Skeletal muscle cell (primary cell): ENCODE measurements at places on chromosomes 11 and 22.

DNA sequence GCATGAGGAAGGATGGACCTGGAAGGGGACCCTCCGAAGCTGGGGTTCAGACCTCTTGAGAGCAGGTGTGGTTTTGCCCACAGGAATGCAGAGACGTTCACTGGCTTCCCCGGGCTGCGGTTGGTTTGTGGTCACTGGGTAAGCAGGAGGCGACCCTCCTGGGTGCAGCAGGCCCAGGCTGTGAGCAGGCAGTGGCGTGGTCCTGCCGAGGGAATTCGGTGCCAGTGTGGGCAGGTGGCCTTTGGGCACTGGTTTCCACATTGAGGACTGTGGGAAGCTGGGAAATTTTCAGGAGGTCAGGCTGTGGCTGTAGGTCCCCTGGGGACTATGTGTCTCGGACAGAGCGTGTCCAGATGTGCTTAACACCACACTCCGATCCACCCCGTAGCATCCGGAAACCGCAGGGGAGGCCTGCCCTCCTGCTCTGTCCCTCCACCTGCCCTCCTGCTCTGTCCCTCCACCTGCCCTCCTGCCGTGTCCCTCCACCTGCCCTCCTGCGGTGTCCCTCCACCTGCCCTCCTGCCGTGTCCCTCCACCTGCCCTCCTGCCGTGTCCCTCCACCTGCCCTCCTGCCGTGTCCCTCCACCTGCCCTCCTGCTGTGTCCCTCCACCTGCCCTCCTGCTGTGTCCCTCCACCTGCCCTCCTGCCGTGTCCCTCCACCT, 27.5 kb downstream of the TPCN2 start:
- no peak for DNase-seq

GRCh38 chr11:45365961-45366618, 79.9 kb upstream of the SYT13 start:
- DNase-seq: no peak

- DNase-seq: no peak
Observed at GRCh38 chr11:66624450-66624849, 8.0 kb downstream of the RBM14 start.

- DNase-seq: no peak
Observed at GRCh38 chr11:107042748-107043147, 24.5 kb upstream of the GUCY1A2 start.

DNA sequence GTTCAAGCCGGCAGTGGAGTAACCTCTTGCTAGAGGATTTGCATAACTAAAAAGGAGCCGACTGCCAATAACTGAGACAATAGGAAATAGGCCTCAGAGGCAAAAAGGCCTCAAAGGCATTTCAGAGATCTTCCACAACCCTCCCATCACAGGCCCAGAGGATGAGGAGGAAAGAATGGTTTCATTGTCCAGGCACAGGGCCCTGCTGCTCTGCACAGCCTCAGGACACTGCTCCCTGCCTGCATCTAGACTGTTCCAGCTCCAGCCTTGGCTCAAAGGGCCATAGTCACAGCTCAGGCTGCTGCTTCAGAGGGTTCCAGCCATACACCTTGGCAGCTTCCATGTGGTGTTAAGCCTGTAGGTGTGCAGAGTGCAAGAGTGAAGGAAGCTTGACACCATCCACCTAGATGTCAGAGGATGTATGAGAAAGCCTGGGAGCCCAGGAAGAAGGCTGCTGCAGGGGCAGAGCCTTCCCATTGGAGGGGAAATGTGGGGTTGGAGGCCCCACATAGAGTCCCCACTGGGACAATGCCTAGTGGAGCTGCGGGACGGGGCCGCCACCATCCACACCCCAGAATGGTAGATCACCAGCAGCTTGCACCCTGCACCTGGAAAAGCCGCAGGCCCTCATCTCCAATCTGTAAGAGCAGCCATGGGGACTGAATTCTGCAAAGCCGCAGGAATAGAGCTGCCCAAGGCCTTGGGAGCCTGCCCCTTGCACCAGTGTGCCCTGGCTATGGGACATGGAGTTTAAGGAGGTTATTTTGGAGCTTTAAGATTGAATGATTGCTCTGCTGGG, 8.2 kb upstream of the LRP5 start:
- no peak for DNase-seq

- no peak for DNase-seq
Observed at GRCh38 chr11:65793144-65793581, 6.3 kb downstream of the OVOL1 start.

DNA sequence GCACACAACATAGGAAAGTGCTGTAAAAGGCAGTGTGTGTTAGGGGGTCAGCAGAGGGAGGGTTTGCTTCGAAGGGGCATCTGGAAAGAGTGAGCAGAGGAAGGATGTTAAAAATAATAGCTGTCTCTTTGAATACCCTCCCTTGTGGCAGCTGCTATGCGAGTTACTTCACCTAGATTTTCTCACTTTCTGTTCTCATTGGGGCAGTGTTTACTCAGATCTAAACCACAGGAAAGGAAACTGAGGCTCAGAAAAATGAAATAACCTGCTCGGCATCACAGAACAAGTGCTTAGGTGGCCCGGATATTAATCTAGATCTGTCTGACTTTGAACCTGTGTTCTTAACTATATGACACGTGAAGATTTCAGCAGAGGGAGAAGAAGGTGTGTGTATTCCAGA, 125.3 kb downstream of the C11orf91 start:
- DNase-seq: no peak

GRCh38 chr11:34280945-34281872, 76.6 kb downstream of the ABTB2 start:
- DNase-seq: no peak

- no peak for DNase-seq
Observed at GRCh38 chr22:47372111-47372581, 609.7 kb downstream of the TBC1D22A start.

GRCh38 chr11:66979336-66979980, 4.4 kb downstream of the C11orf86 start:
- DNase-seq: no peak

DNA sequence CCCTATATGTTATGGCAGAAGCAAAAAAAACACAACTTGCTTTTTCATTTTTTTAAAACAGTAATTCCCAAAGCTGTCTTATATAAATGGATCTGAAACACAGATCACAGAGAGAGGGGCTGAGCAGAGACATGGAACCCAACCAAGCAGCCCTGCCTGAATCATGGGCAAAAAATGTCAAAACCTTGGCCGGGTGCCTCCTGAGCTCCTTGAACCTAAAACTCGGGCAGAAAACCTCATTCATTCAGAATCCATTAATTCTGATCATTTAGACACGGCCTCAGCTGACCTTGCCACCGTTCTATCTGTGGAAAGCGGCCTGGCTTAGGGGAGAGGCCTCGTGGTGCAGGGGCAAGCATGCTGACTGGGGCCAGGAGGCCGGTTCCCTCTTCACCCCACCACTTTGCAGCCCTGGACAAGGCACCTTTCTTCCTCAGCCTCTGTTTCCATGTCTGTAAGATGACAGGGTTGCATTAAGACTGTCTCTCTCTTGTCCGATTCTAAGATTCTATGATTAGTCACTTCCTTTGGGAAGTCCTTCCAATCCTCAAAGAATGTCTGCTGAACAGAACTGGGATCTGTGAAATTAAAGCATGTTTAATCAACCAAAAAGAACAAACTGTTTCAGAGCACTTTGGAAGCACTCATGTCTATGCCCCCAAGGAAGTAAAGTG, 26.0 kb downstream of the TENM4 start:
- DNase-seq: peak; percentile 47

- DNase-seq: peak; percentile 55
Observed at GRCh38 chr11:72844356-72844755, 30.1 kb downstream of the ATG16L2 start.

GRCh38 chr11:26086028-26086427, 245.9 kb upstream of the ANO3 start:
- DNase-seq: no peak

GRCh38 chr11:15095736-15096228, 18.9 kb upstream of the INSC start:
- no peak for DNase-seq

DNA sequence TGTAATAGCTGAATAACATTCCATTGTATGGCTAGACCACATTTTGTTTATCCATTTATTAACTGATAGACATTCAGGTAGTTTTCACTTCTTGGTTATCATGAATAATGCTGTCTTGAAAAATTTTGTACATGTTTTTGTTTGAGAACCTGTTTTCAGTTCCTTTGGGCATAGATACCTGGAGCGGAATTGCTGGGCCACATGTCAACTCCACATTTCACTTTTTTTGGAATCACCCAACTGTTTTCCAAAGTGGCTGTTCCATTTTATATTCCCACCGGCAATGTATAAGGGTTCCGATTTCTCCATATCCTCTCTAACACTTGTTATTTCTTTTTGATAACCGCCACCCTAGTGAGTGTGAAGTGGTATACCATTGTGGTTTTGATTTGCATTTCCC, 184.3 kb downstream of the LARGE1 start:
- DNase-seq: no peak

- DNase-seq: no peak
Observed at GRCh38 chr11:109051200-109051599, 370.8 kb upstream of the C11orf87 start.

DNA sequence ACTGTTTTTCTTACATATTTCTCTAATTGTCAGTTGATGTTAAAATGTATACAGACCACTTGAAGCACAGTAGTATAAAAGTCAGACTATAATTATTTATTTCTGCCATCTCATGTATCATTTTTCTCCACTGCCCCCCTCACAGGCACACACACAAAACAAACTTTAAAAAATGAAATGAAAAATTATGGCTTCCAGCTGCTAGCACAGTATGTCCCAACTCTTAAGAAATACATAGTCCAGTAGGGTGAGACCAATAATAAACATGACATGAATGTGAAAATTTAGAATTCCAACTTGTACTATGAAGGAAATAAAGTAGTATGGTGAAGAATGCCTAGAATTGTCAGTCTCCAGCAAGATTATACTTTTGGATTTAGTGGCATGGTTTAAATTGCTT, 1247.9 kb downstream of the JRKL start:
- DNase-seq: no peak

DNA sequence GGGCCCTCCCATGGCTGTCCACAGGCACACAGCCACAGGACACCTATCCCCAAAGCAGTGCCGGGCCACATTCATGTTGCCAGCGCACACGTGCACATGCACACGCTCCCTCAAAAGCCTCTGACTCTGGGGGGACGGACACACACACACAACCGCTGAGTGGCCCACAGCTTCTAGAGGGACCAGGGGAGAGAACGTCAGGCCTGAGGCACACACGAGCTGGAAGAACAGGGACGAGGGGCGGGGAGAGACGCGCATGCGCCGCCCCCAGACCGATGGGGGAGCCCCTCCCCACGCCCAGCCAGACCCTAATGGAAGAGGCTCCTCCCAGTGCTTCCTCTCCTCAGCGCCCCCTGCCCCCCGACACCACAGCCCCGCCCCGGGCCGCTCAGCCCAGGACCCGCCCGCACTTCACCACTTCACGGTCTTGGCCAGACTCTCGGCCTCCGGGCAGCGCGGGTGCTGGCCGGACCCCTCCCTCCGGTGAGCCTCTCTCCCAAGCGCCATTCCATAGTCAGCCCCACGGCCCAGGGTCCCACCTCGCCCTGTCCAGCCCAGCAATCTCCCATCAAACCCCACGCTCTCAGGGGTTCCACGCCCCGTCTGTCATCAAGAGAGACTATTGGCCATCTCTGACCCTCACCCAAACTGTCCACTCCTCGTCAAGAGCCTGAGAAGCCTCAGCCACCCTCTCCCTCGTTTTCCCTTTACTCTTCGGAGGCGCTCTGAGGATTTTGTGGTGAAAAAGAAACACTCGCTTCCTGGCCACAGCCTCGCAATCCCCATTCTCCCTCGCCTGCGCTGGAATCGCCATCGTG, 11.7 kb downstream of the NRXN2 start:
- no peak for DNase-seq

DNA sequence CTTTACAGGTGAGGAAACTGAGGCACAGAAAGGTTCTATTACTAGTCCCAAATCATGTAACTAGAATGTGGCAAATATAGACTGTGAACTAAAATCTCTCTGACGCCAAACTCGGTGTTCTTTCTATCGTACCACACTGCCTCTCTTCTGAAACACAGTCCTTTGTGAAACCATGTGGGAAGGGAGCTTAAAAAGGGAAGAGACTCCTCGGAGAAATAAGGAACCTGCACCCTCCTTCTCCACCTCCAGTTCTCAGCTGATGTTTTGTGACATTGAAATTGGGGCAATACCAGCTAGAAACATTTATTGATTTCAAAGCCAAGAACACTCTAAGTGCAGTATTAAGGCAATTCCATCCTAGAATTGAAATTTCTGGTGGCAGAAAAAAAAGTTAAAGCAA, 76.4 kb upstream of the DRD2 start:
- DNase-seq: no peak

- no peak for DNase-seq
Observed at GRCh38 chr11:118098996-118099837, 12.5 kb upstream of the SMIM35 start.

GRCh38 chr22:23279781-23280180, 99.5 kb downstream of the BCR start:
- DNase-seq: no peak

DNA sequence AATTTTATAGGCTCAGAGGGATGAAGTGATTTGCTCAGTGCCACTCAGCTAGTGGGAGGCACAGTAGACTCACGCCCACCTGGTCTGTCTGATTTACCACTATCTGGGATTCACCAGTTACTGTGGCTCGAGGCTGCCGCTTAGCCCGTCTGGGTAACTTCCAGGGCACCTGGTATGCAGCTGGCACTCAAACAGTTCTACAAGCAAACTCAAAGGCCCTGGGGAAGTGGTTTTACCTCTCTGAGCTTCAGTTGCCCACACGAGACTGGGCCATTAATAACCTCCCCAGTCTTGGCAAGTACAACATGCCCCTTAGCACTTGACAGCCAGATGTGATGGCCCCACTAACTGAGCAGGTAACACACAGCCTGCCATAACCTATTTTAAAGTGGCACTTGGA, 2.6 kb downstream of the GDPD5 start:
- DNase-seq: no peak

- no peak for DNase-seq
Observed at GRCh38 chr11:65958774-65959420, 2.6 kb upstream of the SART1 start.

GRCh38 chr11:27196203-27196897, 155.7 kb downstream of the BBOX1 start:
- DNase-seq: no peak

GRCh38 chr11:68051191-68052136, 12.6 kb downstream of the TCIRG1 start:
- no peak for DNase-seq

DNA sequence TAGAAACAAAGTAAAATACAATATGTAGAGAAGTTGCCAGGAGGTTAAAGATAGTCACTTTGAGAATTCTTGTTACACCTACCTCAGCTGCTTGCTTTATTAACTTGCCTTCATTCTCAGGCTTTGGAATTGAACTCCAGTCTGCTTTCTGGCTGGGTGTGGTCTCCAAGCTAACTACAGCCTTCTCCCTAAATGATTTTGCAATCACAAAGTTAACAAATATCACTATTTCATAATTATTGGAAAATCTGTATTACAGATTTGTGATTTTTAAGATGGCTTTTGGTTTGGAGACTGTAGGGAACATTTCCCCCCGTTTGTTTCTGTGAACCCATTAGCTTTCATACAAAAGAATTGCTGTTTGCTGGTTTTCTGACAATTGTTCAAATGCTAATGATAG, 2.2 kb downstream of the PLAAT5 start:
- no peak for DNase-seq
